ENCODE measurements at places on chromosomes 7 and 10.

DNA sequence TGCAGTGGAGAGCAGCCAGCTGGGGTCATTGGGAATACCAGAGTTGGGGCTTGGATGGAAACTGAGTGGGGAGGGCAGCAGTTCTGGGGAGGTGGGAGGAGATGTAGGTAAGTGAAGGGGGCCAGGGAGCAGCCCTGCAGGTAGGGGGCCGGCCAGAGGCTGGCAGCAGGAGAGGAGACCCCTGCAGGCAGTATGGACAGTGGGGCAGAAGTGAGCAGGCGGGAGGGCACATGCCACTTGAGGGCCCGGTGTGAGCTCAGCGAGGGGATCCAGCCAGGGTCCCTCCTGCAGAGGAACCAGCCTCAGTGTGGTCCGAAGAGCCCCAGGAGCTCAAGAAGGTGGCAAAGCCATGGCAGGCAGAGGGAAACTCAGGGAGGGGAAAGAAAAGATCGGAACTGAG, 75.4 kb downstream of the WDR11 start:
- H3K27ac ChIP-seq, result no peak overlapping the region
- no peak for DNase-seq
- peaks cover 2% of the 10 kb centered on the region for H3K36me3 ChIP-seq
- H3K4me1 ChIP-seq, result no peaks in the 10 kb centered on the region
- H3K27me3 ChIP-seq, result peaks cover 4% of the 10 kb centered on the region

GRCh38 chr7:105992905-105993304, 29.8 kb downstream of the CDHR3 start:
- H3K4me1 ChIP-seq, result peaks cover 30% of the 10 kb centered on the region
- H3K27me3 ChIP-seq, result peaks cover 6% of the 10 kb centered on the region
- H3K36me3 ChIP-seq, result no peaks in the 10 kb centered on the region
- H3K27ac ChIP-seq, result no peak overlapping the region

GRCh38 chr10:84311576-84311975, 16.8 kb upstream of the CCSER2 start:
- no peak for DNase-seq
- peaks cover 8% of the 10 kb centered on the region for H3K4me1 ChIP-seq
- no peaks in the 10 kb centered on the region for H3K27me3 ChIP-seq

DNA sequence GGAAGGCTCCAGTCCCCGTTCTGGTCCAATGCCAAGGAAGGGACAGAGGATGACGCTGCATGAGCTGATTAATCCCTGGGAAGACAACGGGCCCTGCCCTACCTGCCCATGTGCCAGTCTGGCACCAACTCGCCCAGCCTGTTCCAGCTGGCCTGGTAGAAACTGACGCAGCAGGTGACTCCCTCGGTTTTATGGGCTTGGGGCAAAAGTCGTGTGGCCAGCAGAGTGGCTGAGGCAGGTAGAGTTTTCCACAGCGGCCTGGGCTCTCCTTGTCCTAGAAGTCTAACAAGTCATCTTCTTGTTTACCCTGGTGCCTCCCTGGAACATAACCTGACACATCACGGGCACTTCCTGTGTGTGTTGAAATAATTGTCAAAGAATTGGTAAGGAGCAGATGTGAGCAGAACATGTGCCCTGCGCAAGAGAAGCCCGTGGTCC, 20.4 kb upstream of the LMTK2 start:
- DNase-seq, result no peak
- peaks cover 7% of the 10 kb centered on the region for H3K4me1 ChIP-seq
- H3K27ac ChIP-seq, result no peak overlapping the region
- no peak overlapping the region for H3K4me3 ChIP-seq
- H3K27me3 ChIP-seq, result no peaks in the 10 kb centered on the region
- no peaks in the 10 kb centered on the region for H3K36me3 ChIP-seq

DNA sequence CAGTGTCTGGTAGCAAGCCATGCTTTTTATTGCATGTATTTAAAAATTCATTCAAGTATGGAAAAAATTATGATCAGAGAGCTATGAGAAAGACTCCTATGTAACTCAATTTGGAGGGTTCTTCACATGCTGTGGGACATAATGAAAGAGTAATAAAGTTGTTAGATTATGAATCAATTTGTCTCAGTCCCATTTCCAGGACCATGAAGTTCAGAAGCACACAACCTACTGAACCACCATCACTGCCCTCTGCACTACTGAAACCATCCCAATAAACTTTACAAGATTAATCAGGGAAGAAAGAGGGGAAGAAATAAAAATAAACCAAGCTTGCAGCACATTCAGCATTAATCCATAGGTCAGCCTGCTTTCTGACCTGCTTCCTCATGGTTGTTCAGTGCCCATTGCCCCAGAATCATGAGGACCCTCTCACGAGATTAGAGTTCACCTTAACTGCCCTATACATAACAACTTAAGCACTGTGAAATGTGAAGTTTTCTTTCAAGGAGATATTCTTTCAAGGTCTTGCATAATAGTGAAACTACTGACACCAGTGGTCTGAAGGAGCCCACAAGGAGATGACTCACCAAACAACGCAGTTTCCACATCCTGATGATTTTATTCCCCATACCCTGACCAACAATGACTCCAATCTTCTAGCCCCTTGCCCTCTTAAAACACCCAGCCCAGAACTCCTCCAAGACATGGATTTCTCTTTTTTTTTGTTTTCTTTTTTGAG, 171.5 kb upstream of the ADCY1 start:
- H3K4me1 ChIP-seq, result no peaks in the 10 kb centered on the region
- no peak overlapping the region for H3K4me3 ChIP-seq
- no peak overlapping the region for H3K27ac ChIP-seq
- no peak for DNase-seq

DNA sequence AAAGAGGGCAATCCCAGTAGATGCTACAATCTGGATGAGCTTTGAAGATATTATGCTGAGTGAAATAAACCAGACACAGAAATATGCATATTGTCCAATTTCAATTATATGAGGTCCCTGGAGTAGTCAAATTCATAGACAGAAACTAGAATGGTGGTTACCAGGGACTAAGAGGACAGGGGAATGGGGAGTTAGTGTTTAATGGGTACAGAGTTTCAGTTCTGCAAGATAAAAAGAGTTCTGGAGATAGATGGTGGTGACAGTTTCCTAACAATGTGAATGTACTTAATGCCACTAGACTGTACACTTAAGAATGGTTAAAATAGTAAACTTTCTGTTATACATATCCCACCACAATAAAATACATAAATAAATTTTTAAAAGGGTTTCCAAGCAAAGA, 236.6 kb downstream of the ELMO1 start:
- H3K4me1 ChIP-seq, result peaks cover 14% of the 10 kb centered on the region
- H3K4me3 ChIP-seq, result no peak overlapping the region
- DNase-seq, result no peak
- peaks cover 6% of the 10 kb centered on the region for H3K36me3 ChIP-seq

DNA sequence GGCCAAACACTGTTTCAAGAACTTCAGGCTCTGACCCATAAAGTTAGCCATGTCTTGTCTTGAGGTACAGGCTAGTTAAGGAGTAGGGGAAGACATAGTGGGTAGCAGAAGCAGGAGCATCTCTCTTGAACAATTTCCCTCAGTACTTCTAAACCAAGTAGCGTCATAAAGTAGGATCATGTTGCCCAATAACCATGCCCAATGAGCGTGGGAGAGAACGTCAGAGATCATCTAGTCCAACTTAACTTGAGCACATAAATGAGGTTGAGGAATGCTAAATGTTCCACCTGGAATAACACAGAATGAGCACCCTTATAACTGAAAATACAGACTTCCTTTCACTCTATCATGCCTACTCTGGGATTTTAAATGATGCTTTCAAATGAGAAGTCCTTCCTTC, 134.9 kb downstream of the AOAH start:
- H3K4me1 ChIP-seq, result no peaks in the 10 kb centered on the region
- H3K27ac ChIP-seq, result no peak overlapping the region
- H3K27me3 ChIP-seq, result no peaks in the 10 kb centered on the region
- DNase-seq, result no peak
- H3K36me3 ChIP-seq, result no peaks in the 10 kb centered on the region
- no peak overlapping the region for H3K4me3 ChIP-seq

- H3K27ac ChIP-seq, result no peak overlapping the region
- peaks cover 32% of the 10 kb centered on the region for H3K36me3 ChIP-seq
- no peak for DNase-seq
- H3K4me1 ChIP-seq, result no peaks in the 10 kb centered on the region
- no peak overlapping the region for H3K4me3 ChIP-seq
Observed at GRCh38 chr10:77820349-77820748, 106.2 kb downstream of the DLG5 start.

GRCh38 chr10:60335708-60336107, 54.0 kb downstream of the ANK3 start:
- no peaks in the 10 kb centered on the region for H3K27me3 ChIP-seq
- H3K4me1 ChIP-seq, result peaks cover 4% of the 10 kb centered on the region
- no peaks in the 10 kb centered on the region for H3K36me3 ChIP-seq
- H3K4me3 ChIP-seq, result no peak overlapping the region

DNA sequence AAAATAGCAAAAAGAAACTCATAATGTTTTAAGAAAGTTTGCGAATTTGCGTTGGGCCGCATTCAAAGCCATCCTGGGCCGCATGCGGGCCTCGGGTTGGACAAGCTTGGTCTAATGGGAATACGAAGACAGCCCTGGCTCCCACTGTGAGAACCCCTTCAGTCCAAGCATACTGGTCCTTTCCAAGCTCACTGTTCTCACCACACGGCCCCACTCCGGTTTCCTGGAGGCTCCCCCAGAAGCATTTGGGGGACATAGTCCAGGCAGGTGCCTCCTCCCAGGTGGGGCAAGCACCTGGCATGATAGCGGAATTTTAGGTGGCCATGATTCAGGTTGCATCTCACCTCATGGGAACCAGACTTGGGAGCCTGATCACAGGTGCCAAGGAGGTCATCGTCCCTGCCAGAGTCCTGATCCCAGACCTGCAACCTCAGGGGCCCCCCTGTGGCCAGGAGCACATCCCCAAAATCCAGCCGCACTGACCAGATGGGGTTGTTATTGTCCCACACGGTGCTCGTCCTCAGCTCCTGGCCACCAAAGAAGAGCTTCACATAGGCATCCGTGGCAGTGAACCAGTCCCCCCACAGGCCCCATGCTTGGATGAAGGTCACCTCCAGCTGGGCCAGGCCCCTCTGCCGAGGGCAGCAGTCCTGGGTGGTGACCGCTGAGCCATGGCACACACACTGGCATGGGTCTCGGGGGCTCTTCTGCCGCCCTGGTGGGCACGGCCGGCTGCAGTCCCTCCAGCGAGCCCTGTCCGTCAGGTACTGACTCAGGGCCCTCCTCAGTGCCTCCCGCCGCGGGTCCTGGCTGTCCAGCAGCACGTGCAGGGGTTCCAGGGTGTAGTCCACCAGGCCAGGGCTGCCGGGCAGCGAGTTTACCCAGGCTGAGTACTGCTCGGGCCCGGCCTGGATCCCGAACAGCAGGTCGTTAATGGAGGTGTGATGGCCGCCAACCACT, 4.4 kb downstream of the PRF1 start:
- no peaks in the 10 kb centered on the region for H3K27me3 ChIP-seq
- H3K4me1 ChIP-seq, result peaks cover 16% of the 10 kb centered on the region
- no peak overlapping the region for H3K27ac ChIP-seq
- no peak overlapping the region for H3K4me3 ChIP-seq
- no peak for DNase-seq

DNA sequence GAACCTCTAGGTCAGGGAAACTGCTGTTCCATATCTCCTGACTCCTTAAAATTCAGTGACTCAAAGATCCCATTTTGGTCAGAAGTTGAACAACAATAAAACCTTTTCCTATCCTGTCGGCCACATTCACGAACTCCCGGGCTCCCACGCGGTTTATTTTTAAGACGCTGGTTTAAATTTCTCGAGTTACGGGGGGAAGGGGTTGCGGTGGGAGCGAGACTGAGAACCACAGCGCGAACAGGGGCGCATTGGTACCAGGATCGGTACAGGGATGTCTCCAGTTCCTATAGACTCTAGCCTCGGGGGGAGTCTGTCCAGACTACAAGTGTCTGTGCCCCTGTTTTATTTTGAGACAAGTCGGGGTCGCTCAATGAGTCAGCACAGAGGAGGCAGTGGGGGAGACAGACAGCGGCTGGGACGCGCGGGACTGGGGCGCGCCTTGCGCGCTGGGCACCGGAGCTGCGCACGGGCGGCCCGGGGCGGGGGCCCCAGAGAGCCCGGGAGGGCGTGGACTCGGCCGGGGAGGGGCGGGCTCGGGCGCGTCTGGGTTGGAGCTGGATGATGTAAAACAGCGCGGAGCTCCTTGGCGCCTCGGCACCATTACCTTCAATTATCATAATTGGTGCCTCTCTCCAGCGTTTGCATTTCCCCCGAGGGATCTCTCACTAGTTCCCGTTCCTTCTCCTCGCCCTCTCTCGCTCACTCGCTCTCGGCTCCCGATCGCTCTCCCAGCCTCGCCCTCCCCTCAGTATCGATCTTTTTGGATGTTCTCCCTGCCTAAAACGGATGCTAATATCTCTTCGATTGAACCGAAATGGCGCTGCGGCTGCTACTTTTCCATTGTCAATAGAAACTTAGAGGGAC, 8.7 kb upstream of the BAMBI start:
- peaks cover 33% of the 10 kb centered on the region for H3K27me3 ChIP-seq
- H3K27ac ChIP-seq, result peak overlapping the region; percentile 87
- no peaks in the 10 kb centered on the region for H3K36me3 ChIP-seq
- peak overlapping the region; percentile 85 for H3K4me3 ChIP-seq
- H3K4me1 ChIP-seq, result peaks cover 14% of the 10 kb centered on the region
- peak; percentile 32 for DNase-seq

GRCh38 chr7:21367081-21367480, 60.8 kb upstream of the SP4 start:
- H3K4me3 ChIP-seq, result no peak overlapping the region
- no peaks in the 10 kb centered on the region for H3K27me3 ChIP-seq
- no peak for DNase-seq
- H3K36me3 ChIP-seq, result peaks cover 1% of the 10 kb centered on the region

DNA sequence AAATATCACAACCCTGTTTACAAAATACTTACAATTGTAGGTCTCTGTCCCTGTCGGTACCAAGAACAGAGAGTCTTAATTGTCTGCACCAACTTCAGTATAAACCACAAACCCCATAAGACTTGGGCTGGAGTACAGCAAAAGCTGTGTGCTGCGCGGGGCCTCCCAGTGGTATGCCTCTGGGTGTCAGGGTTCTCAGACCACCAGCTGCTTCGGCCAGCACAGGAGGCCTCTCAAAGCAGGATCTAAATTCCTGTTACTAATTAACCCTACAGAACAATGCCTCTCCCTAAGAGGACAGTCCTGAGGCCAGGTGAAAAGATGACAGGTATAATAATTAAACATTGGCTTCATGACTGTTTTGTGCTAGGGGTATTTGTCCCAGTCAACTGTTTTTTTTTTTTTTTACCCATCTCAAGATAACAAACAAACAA, 957 bp upstream of the SVIL start:
- H3K27me3 ChIP-seq, result no peaks in the 10 kb centered on the region
- peak overlapping the region; percentile 95 for H3K27ac ChIP-seq
- DNase-seq, result peak; percentile 30
- H3K36me3 ChIP-seq, result peaks cover 20% of the 10 kb centered on the region
- peaks cover 34% of the 10 kb centered on the region for H3K4me1 ChIP-seq

DNA sequence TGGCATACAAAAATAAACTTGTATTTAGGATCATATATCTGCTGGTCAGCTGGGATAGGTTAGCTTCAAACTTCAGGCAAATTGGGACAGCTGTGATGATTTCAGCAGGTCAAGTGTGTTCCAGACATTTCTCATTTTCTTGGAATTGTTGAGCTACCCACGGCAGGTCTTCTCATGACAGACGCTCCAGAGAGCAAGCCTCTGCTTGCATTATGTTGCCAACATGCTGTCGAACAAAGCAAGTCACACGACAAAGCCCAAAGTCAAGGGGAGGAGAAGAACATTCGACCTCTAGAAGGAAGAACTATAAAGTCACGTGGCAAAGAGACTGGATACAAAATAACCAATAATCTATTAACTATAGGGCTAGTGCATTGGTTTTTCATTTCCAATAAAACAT, 103.5 kb downstream of the RAB18 start:
- peaks cover 2% of the 10 kb centered on the region for H3K27me3 ChIP-seq
- DNase-seq, result no peak
- H3K27ac ChIP-seq, result no peak overlapping the region
- H3K4me1 ChIP-seq, result peaks cover 6% of the 10 kb centered on the region
- no peaks in the 10 kb centered on the region for H3K36me3 ChIP-seq
